ENCODE measurements at places on chromosomes 5 and 9.
A peak's percentile ranks its signal among the peaks of the same experiment; 100 is the strongest.

DNA sequence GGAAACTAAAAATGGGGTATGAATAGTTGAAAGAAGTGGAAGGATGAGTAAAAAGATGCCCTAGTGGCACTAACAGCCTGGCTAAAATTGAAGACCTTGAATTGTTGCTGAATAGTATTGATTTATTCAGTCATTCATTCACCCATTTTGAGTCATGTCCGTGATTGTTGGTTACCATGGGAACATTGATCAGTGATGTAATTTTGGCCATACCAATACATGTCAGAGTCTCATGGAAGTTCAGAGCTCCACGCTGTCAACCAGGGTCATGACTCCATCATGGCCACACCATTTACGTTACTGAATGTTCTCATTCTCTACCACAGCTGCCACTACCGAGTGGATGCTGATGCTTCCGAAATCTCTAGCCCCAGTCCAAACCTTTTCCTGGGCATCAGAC lies 62.5 kb upstream of the FOXE1 start:
- no peak overlapping the region for H3K4me3 ChIP-seq
- DNase-seq: no peak
- H3K27me3 ChIP-seq: no peaks in the 10 kb centered on the region
- H3K4me1 ChIP-seq: no peaks in the 10 kb centered on the region
- peaks cover 2% of the 10 kb centered on the region for H3K36me3 ChIP-seq

DNA sequence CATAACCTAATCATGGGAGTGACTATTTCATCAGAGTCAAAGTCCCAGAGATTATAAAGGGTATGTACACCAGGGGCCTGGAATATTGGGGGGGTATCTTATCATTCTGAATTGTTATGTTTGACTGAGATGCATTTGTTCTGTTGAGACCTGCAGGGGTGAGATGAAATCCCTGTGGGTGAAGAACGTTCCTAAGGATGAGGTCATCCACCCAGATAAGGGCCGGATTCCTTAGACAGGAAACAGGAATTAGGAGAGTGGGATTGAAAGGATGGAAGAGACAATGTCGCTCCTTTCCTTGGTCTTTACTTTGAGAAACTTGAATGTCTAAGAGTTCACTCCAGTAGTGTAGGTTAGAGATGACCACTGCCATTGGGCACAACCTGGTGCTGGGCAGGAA lies 54.7 kb downstream of the GAS1 start:
- H3K4me1 ChIP-seq: peaks cover 4% of the 10 kb centered on the region
- H3K36me3 ChIP-seq: no peaks in the 10 kb centered on the region
- no peaks in the 10 kb centered on the region for H3K27me3 ChIP-seq
- no peak for DNase-seq
- H3K4me3 ChIP-seq: no peak overlapping the region

- H3K4me1 ChIP-seq: no peaks in the 10 kb centered on the region
- H3K36me3 ChIP-seq: peaks cover 9% of the 10 kb centered on the region
- no peak for DNase-seq
Measured at GRCh38 chr5:105088102-105088501, 1525.5 kb upstream of the NUDT12 start.

DNA sequence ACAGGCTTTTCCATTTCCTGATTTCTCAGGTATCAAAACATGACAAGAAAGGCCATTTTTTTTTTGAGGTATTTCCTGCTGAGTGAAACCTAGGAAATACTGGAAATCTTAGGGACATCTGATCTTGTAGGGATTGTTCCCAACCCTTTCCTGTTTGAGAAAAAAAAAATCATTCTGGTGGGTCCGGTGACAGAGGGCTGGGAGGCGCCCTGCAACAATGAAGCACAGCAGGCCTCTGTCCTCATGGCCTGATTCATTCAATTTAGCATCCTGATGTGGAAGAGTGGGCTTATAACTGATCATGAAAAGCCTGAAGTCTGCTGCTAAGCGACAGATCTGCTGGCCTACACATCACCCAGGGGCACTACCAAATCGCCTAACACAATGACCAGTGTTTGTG lies 3.0 kb upstream of the C9orf153 start:
- H3K27me3 ChIP-seq: no peaks in the 10 kb centered on the region
- H3K27ac ChIP-seq: no peak overlapping the region
- no peak for DNase-seq
- H3K4me1 ChIP-seq: no peaks in the 10 kb centered on the region

DNA sequence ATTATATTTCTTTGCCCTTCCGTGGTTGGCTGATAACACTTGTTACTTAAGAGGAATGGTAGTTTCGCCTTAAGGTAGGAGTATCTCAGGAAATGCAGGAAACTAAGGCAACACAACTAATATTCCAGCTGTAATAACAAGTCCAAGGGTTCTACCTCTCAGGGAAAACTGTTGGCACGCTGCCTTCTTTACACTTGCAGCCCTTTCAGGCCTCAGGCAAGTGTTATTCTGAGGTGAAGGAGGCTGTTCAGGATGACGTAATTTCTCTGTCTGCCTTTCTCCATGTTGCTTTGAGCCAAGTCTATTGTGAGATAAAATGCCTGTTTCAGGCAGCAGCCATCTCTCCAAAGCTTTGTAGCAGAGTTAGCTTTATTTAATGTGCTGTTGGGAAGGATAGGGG lies 38.0 kb downstream of the VCAN start:
- H3K27ac ChIP-seq: no peak overlapping the region
- no peaks in the 10 kb centered on the region for H3K27me3 ChIP-seq
- H3K36me3 ChIP-seq: peaks cover 76% of the 10 kb centered on the region
- no peaks in the 10 kb centered on the region for H3K4me1 ChIP-seq

GRCh38 chr5:10635257-10635866 lies 71.5 kb downstream of the ANKRD33B start:
- no peaks in the 10 kb centered on the region for H3K36me3 ChIP-seq
- H3K27me3 ChIP-seq: no peaks in the 10 kb centered on the region
- H3K27ac ChIP-seq: no peak overlapping the region
- peaks cover 19% of the 10 kb centered on the region for H3K4me1 ChIP-seq
- no peak for DNase-seq

- H3K27me3 ChIP-seq: no peaks in the 10 kb centered on the region
- H3K36me3 ChIP-seq: no peaks in the 10 kb centered on the region
- H3K4me3 ChIP-seq: no peak overlapping the region
- no peaks in the 10 kb centered on the region for H3K4me1 ChIP-seq
Measured at GRCh38 chr9:135523521-135524129, 2.4 kb downstream of the LCN1 start.

DNA sequence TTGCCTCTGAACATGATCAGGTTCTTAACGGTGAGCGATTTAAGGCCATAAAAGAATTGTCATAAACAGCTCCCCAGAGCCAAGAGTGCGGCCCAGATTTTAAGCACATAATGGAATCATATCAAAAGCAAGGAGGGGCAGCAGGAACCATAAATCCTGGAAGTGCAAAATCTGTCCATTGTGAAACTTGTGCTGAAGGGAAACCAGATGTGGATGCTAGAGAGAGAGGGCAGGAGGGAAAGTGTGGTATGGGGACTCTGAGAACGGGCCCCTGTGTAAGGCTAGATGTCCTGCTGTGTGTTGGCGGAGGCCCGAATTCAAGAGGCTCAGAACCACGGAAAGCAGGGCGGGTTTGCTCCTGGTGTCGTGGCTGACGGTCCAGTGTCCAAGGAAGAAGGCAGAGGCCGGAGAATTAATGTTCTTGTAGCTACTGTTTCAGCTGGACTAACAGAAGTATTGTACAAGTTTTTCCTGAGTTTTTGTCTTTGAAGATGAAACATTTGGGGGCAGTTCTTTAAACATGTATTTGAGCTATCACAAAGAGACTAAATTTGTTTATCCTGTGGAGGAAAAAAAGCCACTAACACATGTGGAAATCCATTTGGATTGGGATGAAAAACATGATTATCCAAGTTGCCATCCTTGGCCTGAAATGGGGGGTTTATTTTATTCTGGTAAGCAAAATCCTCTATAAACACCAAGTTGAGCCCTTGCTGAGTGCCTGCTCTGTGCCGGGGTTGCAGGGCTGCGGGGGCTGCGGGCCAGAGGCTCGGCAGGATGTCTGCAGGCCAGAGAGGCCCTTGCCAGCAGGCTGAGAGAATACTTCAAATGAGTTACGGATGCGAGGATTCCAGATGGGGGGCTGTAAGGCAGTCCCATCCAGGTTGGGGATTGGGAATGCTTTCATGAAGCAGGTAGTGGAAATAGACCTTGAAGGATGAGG lies 9.2 kb upstream of the CXCL14 start:
- H3K4me1 ChIP-seq: no peaks in the 10 kb centered on the region
- no peak overlapping the region for H3K4me3 ChIP-seq
- no peak overlapping the region for H3K27ac ChIP-seq
- no peaks in the 10 kb centered on the region for H3K27me3 ChIP-seq

DNA sequence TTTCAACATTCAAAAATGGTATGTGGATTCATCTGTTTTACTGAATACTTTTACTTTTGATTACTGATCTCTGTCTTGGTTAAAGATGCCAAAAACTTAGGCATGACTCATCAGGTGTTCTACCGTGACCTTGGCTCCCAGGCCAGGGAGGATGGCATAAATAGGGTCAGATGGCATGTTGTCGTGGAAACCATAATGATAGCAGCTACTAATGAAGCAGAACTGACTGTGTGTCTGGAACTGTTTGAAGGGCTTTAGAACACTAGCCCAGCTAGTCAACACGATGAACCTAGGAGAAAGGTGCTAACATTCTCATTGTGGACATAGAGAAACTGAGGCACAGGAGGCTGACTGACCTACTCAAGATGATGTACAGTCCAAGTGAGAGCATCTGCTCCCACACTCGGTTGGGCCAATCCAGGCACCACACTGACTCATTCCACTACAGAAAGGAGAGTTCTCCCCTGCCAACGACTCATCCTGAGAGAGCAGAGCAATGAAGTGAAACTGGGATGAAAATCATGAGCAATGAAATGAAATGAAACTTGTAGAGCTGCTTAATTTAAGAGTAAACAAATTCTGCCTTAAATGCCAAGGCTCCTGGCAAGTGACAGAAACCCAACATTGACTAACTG lies 116.0 kb downstream of the TENT4A start:
- H3K4me3 ChIP-seq: no peak overlapping the region
- no peaks in the 10 kb centered on the region for H3K36me3 ChIP-seq
- no peak overlapping the region for H3K27ac ChIP-seq
- H3K27me3 ChIP-seq: no peaks in the 10 kb centered on the region

DNA sequence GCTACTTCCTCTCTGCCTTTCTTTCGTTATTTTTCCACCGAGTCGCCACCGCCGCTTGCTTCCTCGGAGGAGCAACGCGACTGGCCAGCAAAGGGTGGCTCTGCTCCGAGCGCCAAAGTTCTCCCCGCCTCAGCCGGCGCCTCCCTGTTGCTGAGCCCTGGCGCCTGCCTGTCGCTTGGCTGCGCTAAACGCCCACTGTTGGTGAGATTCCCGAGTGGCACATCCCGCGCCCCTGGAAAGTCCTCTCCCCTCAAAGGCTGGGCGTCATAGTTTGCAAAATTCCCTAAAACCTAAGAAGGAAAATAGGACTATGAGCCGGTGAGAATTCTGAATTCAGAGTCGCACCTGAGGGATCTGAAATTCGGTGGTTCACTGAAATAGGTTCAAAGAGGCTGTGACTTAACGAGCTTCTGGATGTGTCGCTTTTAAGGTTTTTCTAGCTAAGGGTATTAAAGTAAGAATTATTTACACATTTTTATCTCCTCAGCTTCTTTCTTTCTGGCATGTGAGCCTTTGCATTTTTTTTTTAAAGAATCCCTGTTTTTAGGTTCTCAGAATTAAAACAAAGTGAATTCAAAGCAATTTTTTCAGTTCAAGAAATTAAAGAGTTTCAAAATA lies at the start of gene GRIN3A:
Gene GRIN3A (minus strand): TSS at position 82 of the 618 bp plus-strand sequence. CDS start 668 bp downstream, outside the sequence.
- H3K27me3 ChIP-seq: peaks cover 15% of the 10 kb centered on the region
- no peak within 1 kb of the TSS for H3K27ac ChIP-seq
- H3K36me3 ChIP-seq: no peaks in the 10 kb centered on the region
- H3K4me3 ChIP-seq: peak within 1 kb of the TSS; percentile 69
- peak; percentile 49 for DNase-seq

DNA sequence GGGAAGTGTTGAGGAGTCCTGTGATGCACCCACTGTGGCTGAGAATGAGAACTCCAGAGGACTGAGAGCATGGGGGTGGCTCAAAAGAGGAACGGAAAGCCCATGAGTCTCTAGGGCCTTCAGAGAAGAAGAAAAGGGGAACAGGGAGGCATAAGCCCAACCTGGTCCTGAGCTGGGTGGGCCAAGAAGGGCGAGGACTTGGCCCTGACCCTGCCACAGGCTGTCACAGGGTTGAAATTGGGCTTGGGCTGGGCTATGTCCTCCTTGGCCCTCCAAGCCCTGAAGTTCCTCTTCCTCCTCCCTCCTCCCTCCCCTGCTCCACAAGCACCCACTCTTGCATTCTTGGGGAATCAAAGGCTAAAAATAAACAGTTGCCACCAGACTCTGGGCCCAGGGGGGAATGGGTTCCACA lies 49.3 kb upstream of the PPARGC1B start:
- no peak for DNase-seq
- no peaks in the 10 kb centered on the region for H3K36me3 ChIP-seq
- H3K4me3 ChIP-seq: no peak overlapping the region
- no peak overlapping the region for H3K27ac ChIP-seq

- no peak overlapping the region for H3K4me3 ChIP-seq
- H3K36me3 ChIP-seq: peaks cover 49% of the 10 kb centered on the region
- no peak for DNase-seq
- H3K27me3 ChIP-seq: no peaks in the 10 kb centered on the region
- H3K4me1 ChIP-seq: no peaks in the 10 kb centered on the region
Measured at GRCh38 chr9:93319301-93319991, 132.0 kb upstream of the FAM120A start.

- DNase-seq: no peak
- H3K36me3 ChIP-seq: peaks cover 23% of the 10 kb centered on the region
- H3K4me1 ChIP-seq: no peaks in the 10 kb centered on the region
- H3K27ac ChIP-seq: no peak overlapping the region
- H3K4me3 ChIP-seq: no peak overlapping the region
- H3K27me3 ChIP-seq: no peaks in the 10 kb centered on the region
Measured at GRCh38 chr5:128304088-128304487, 220.5 kb downstream of the SLC12A2 start.

DNA sequence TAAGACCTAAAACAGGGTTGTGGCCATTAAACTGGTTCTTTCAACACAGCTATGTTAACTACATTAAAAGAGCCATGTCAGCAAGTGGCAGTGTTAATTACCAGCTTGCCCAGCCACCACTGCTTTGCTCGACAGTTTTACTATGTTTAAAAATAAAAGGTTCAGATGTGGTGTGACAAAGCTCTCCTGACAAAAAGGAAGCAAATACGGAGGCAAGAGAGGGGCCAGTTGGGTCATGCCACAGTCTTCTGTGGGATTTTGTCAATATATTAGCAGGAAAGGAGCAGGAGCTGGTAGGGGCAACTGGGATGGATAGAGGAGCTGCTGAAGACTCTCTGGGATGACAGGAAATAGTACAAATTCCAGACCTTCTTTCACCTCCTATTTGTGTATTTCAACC lies 113.5 kb upstream of the PCA3 start:
- H3K27ac ChIP-seq: peak overlapping the region; percentile 83
- H3K36me3 ChIP-seq: no peaks in the 10 kb centered on the region
- H3K27me3 ChIP-seq: no peaks in the 10 kb centered on the region
- H3K4me3 ChIP-seq: no peak overlapping the region

GRCh38 chr9:21854594-21854993 lies 52.2 kb downstream of the MTAP start:
- no peak overlapping the region for H3K4me3 ChIP-seq
- no peaks in the 10 kb centered on the region for H3K27me3 ChIP-seq
- H3K36me3 ChIP-seq: peaks cover 54% of the 10 kb centered on the region
- H3K27ac ChIP-seq: no peak overlapping the region
- DNase-seq: no peak
- H3K4me1 ChIP-seq: no peaks in the 10 kb centered on the region

- DNase-seq: no peak
- no peak overlapping the region for H3K27ac ChIP-seq
- no peak overlapping the region for H3K4me3 ChIP-seq
- H3K4me1 ChIP-seq: no peaks in the 10 kb centered on the region
- H3K27me3 ChIP-seq: no peaks in the 10 kb centered on the region
- 0 out of 2 replicates have a peak, but pooled peaks cover 6% of the 10 kb centered on the region for H3K36me3 ChIP-seq
Measured at GRCh38 chr9:136748666-136749611, 614 bp upstream of the LCN6 start.

All from H9 (cell line).